ENCODE measurements at places on chromosomes 4 and X.

GRCh38 chr4:147354237-147354636 lies 126.7 kb upstream of the EDNRA start:
- H3K27me3 ChIP-seq: no peaks in the 10 kb centered on the region
- no peak overlapping the region for H3K4me3 ChIP-seq
- no peak overlapping the region for H3K27ac ChIP-seq

DNA sequence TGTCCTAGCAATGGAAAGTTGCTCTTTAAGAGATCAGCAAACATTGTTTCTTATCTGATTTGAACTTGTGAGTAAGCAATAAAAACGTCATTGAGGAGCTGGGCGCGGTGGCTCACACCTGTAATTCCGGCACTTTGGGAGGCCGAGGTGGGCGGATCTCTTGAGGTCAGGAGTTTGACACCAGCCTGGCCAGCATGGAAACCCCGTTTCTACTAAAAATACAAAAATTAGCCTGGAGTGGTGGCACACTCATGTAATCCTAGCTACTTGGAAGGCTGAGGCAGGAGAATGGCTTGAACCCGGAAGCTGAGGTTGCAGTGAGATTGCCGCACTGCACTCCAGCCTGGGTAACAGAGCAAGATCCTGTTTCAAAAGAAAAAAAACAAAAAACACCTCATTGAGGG lies 11.2 kb upstream of the PLAC8 start:
- DNase-seq: no peak
- H3K27me3 ChIP-seq: no peaks in the 10 kb centered on the region
- peaks cover 29% of the 10 kb centered on the region for H3K4me1 ChIP-seq
- H3K27ac ChIP-seq: peak overlapping the region; percentile 59

- peaks cover 57% of the 10 kb centered on the region for H3K36me3 ChIP-seq
- no peaks in the 10 kb centered on the region for H3K27me3 ChIP-seq
- DNase-seq: no peak
- peaks cover 20% of the 10 kb centered on the region for H3K4me1 ChIP-seq
These were observed 20.2 kb downstream of the PPA2 start for GRCh38 chr4:105453550-105454205.

DNA sequence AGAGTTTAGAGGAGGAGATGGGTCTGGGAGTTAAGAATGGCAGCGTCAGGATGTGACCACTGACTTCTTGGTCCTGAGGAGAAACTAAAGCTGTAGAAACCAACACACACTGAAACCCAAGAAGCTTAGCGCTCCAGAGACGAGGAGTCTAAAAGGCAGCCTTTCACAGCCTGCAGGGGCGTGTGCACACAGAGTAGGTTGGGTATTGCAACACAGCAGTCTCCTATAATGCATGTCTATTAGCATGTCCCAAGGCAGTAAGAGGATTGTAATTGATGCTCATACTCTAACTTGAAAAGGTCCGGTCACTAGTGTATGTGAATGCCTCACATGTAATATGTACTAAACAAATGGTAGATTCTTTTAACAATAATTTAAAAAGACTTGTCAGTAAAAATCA lies 57.4 kb downstream of the PTTG2 start:
- DNase-seq: no peak
- H3K27me3 ChIP-seq: no peaks in the 10 kb centered on the region
- H3K4me3 ChIP-seq: no peak overlapping the region
- H3K36me3 ChIP-seq: peaks cover 47% of the 10 kb centered on the region

- no peak overlapping the region for H3K27ac ChIP-seq
- no peaks in the 10 kb centered on the region for H3K36me3 ChIP-seq
- DNase-seq: no peak
- H3K27me3 ChIP-seq: no peaks in the 10 kb centered on the region
- H3K4me3 ChIP-seq: no peak overlapping the region
These were observed 54.2 kb downstream of the FMR1NB start for GRCh38 chrX:148035380-148035779.

DNA sequence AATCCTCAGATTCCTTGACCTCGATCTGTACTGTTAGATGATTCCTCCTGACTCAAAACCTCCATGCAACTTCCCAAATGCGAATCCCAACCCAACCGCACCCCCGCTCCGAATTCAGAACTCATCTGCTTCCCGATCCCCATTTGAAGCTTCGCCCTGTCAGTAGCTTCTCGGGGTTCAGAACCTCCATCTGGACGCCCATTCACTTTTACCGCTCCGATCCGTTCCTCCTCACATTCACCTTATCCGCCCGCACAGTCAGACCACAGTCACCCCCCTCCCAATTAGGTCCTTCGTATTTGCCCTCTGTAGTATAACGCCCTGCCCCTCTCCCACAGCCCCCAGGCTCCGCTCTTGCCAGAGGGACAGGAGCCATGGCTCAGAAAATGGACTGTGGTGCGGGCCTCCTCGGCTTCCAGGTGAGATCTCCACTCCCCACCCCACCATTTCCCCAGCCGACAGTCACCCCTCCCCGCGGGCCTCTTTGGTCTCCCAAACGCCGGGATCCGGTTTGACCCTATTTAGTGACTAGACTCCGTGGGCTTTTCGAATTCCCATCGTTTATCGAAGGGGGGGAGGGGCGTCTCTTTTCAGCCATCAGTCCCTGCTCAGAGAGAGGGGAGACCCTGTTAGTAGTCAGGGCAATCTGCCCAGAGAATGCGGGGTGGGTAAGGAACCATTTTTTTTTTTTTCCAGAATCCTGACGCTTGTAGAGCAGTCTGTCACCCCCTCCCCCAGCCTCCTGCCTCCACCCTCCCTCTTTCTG lies 691 bp downstream of the MAGED1 start:
- H3K4me1 ChIP-seq: peaks cover 42% of the 10 kb centered on the region
- peak overlapping the region; percentile 93 for H3K27ac ChIP-seq
- no peak for DNase-seq
- peaks cover 25% of the 10 kb centered on the region for H3K36me3 ChIP-seq

- H3K4me3 ChIP-seq: no peak overlapping the region
These were observed 13.8 kb downstream of the RAB28 start for GRCh38 chr4:13470379-13470778.

GRCh38 chrX:49172280-49172780 lies 632 bp downstream of the PLP2 start:
- peak overlapping the region; percentile 93 for H3K4me3 ChIP-seq
- peaks cover 56% of the 10 kb centered on the region for H3K4me1 ChIP-seq
- no peaks in the 10 kb centered on the region for H3K27me3 ChIP-seq
- H3K27ac ChIP-seq: peak overlapping the region; percentile 96
- peaks cover 30% of the 10 kb centered on the region for H3K36me3 ChIP-seq
- peak; percentile 61 for DNase-seq

DNA sequence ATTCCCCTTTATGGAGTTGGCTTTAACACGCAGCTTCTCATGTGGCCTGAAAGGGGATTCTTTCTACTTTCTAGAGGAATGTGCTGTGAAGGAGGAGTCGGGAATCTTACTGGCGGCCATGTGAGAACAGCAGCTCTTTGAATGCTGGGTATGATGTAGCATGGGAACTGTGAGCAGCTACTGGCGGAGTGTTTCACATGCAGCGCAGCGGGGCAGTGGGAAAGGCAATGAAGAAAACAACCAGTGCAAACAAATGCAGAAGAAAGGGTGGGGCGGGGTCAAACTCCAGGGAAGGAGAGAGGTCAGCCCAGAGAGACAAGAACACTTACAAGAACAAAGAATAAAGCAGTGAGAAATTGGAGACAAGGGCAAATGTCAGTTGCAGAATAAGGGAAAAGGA lies 363.8 kb upstream of the FTHL17 start:
- H3K27ac ChIP-seq: no peak overlapping the region
- peaks cover 4% of the 10 kb centered on the region for H3K27me3 ChIP-seq
- no peak overlapping the region for H3K4me3 ChIP-seq
- DNase-seq: no peak
- H3K36me3 ChIP-seq: no peaks in the 10 kb centered on the region

- no peak for DNase-seq
- no peaks in the 10 kb centered on the region for H3K36me3 ChIP-seq
- H3K27me3 ChIP-seq: peaks cover 11% of the 10 kb centered on the region
These were observed 44.3 kb upstream of the FAM9A start for GRCh38 chrX:8845469-8845868.

GRCh38 chr4:154010371-154010770 lies 221.5 kb upstream of the SFRP2 start:
- H3K4me3 ChIP-seq: no peak overlapping the region
- DNase-seq: no peak
- no peak overlapping the region for H3K27ac ChIP-seq
- no peaks in the 10 kb centered on the region for H3K27me3 ChIP-seq

GRCh38 chr4:183507925-183508696 lies 3.3 kb downstream of the ING2 start:
- no peaks in the 10 kb centered on the region for H3K27me3 ChIP-seq
- peaks cover 4% of the 10 kb centered on the region for H3K4me1 ChIP-seq
- DNase-seq: no peak
- peaks cover 16% of the 10 kb centered on the region for H3K36me3 ChIP-seq

DNA sequence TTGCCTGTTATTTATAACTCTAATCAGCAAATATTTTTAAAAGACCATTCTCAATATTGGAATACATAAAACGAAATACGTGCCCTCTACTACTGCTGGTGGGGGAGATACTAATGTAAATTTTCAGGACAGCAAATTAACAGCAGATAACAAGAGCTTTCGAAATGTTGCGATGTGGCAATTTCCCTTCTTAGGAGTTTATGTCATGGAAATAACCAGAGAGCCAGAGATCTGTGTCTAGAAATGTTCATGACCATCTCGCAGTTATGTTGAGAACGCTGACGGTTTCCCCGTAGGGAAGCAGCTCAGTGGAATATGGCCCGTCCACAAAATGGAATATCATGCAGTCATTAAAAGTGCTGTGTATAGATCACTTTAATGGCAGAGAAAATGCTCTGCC lies 238.4 kb upstream of the PSAPL1 start:
- H3K36me3 ChIP-seq: no peaks in the 10 kb centered on the region
- H3K4me1 ChIP-seq: no peaks in the 10 kb centered on the region
- DNase-seq: no peak

DNA sequence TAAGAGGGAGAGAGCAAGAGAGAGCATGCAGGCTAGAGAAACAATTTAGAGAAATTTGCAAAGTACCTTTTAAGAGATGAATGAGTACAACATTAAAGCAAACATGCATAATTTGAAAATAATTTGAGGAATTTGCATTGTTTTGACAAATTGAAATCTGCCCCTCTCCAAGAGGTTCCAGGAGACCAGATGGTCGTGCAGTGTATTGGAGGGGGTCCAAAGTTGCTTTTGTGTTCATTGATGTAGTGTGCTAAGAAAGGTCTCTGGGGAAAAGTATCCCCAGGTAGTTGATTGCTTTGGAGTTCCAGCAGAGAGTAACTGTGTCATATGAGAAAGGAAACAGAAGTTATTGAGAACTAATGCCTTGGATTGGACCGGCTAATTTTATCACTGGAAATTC lies 635.0 kb upstream of the TENM3 start:
- H3K4me1 ChIP-seq: no peaks in the 10 kb centered on the region
- no peak overlapping the region for H3K27ac ChIP-seq
- no peak for DNase-seq
- no peaks in the 10 kb centered on the region for H3K36me3 ChIP-seq
- no peaks in the 10 kb centered on the region for H3K27me3 ChIP-seq
- no peak overlapping the region for H3K4me3 ChIP-seq

DNA sequence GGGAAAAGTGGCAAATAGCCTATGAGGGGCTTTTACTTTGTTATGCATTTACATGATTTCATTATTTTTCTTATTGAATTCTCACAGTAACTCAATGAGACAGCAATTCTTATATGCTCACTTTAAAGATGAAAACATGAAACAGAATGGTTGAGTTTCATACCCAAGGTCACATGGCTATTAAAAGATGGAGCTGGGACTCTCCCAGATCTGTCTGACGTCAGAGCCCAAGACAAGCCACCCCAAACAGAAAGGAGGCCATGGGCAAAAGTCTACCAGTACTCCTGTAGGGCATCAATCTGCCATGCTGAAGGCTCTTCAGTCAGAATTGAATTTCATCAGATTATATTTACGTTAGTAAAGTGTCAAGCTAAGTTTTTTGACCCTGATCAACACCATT lies 13.2 kb downstream of the HSD17B11 start:
- H3K27ac ChIP-seq: peak overlapping the region; percentile 25
- H3K27me3 ChIP-seq: no peaks in the 10 kb centered on the region
- no peak for DNase-seq
- H3K4me1 ChIP-seq: peaks cover 2% of the 10 kb centered on the region

- H3K27me3 ChIP-seq: no peaks in the 10 kb centered on the region
- DNase-seq: no peak
- H3K4me3 ChIP-seq: no peak overlapping the region
- peak overlapping the region; percentile 99 for H3K27ac ChIP-seq
These were observed 4.8 kb upstream of the SH3BP2 start for GRCh38 chr4:2788101-2788500.

DNA sequence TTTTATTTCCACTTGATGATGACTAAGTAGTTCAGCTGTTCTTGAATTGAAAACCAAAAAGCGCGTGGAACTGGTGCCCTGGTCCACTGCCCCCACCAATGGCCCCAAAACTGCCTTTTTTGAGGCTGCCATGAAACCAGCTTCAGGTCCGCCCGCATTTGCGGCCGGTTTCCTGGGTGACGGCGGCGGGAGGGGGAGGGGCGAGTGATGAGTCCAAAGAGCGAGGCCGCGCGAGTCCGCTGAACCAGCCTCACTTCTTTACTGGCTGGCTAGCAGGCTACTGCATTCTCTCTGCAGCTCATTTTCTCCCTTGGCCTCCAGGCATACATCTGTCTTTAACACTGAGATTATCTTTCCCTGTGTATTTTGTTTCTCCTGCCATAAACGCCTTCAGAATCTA lies 72.9 kb upstream of the FABP2 start:
- no peak overlapping the region for H3K27ac ChIP-seq
- H3K27me3 ChIP-seq: no peaks in the 10 kb centered on the region
- peaks cover 4% of the 10 kb centered on the region for H3K36me3 ChIP-seq
- no peaks in the 10 kb centered on the region for H3K4me1 ChIP-seq

- H3K27me3 ChIP-seq: peaks cover 16% of the 10 kb centered on the region
- DNase-seq: no peak
- peaks cover 31% of the 10 kb centered on the region for H3K4me1 ChIP-seq
- H3K36me3 ChIP-seq: no peaks in the 10 kb centered on the region
- H3K4me3 ChIP-seq: no peak overlapping the region
These were observed 3.0 kb downstream of the PLXNB3 start for GRCh38 chrX:153766871-153767673.

DNA sequence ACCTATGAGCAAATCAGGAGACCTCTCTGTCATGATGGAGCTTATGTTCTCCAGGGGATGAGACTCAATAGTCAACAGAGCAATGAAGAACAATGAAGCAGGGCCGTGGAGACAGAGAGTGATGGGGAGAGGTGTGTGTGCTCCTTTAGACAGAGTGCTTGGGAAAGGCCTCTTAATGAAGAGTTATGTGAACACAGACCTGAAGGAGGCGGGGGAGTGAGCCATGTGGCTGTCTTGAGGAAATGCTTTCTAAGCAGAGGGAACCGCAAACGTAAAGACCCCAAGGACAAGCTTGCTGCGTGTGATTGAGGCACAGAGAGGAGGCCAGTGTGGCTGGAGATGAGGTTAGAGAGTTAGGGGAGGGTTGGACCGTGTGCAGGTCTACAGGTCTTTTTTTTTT lies 53.1 kb downstream of the CHRNA9 start:
- H3K4me3 ChIP-seq: no peak overlapping the region
- H3K27ac ChIP-seq: no peak overlapping the region
- no peaks in the 10 kb centered on the region for H3K4me1 ChIP-seq
- H3K36me3 ChIP-seq: no peaks in the 10 kb centered on the region

- H3K36me3 ChIP-seq: peaks cover 13% of the 10 kb centered on the region
- DNase-seq: peak; percentile 34
- peak overlapping the region; percentile 88 for H3K4me3 ChIP-seq
- H3K4me1 ChIP-seq: peaks cover 27% of the 10 kb centered on the region
These were observed 746 bp downstream of the PPAT start for GRCh38 chr4:56434599-56435139.

Data from stimulated activated naive B cell treated with anti-CD40 and anti-IgM and Interleukin-4, amounts not matched to agents 10 μg/mL and 1 μg/mL and 100 μg/mL, for 72 hours (primary cell).